Natural killer cell treated with Interleukin-12 subunit alpha and Interleukin-12 subunit beta and Interleukin-15 and Interleukin-18, amount 100 ng/mL, for 72 hours (primary cell): ENCODE measurements at places on chromosomes 2 and 18. TPM values are rescaled to one million over a fixed set of nuclear protein-coding genes. Genes with fewer than 3 reads are reported as not detected.

SLC5A7 gene
- total RNA-seq: not detected

COLEC11 gene
- 0.48 TPM for total RNA-seq

LCT gene
- total RNA-seq: 0.50 TPM

SPHKAP gene
- total RNA-seq: not detected

NEU2 gene
- not detected for total RNA-seq

FBLN7 gene
- 0.38 TPM for total RNA-seq

ABHD1 gene
- total RNA-seq: not detected

CAPN14 gene
- total RNA-seq: 1.2 TPM

CFAP53 gene
- 0.31 TPM for total RNA-seq

MFSD2B gene
- total RNA-seq: 0.75 TPM

SERPINB3 gene
- not detected for total RNA-seq

POTEJ gene
- not detected for total RNA-seq
